ENCODE measurements at places on chromosomes 6 and 20.
A peak's percentile ranks its signal among the peaks of the same experiment; 100 is the strongest.

- DNase-seq: peak; percentile 23
Observed at GRCh38 chr6:37994223-37994622, 174.7 kb downstream of the ZFAND3 start.

GRCh38 chr6:167404385-167405049 lies 79.6 kb downstream of the TTLL2 start:
- DNase-seq: no peak

GRCh38 chr20:2729791-2730190 lies 37.2 kb downstream of the EBF4 start:
- no peak for DNase-seq

DNA sequence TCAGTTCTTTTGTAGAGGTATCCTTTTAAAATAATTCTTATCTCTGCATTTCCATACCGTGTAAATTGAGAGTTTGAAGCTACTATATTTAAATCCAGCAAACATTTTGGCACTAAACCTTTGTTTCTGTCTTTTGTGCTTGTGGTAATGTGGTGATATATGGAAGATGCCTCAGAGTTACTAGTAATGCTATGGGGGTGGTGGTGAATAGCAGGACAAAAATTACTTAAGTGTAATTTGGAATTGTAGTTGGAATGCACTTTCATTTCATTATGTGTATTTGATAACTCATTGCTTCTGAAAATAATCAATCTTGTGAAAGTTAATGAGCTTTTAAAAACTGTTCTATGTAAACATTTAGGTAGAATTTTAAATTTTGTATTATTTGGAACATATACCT lies 404.5 kb downstream of the PHF3 start:
- DNase-seq: no peak

- DNase-seq: no peak
Observed at GRCh38 chr20:60060593-60060992, 102.4 kb downstream of the CDH26 start.

DNA sequence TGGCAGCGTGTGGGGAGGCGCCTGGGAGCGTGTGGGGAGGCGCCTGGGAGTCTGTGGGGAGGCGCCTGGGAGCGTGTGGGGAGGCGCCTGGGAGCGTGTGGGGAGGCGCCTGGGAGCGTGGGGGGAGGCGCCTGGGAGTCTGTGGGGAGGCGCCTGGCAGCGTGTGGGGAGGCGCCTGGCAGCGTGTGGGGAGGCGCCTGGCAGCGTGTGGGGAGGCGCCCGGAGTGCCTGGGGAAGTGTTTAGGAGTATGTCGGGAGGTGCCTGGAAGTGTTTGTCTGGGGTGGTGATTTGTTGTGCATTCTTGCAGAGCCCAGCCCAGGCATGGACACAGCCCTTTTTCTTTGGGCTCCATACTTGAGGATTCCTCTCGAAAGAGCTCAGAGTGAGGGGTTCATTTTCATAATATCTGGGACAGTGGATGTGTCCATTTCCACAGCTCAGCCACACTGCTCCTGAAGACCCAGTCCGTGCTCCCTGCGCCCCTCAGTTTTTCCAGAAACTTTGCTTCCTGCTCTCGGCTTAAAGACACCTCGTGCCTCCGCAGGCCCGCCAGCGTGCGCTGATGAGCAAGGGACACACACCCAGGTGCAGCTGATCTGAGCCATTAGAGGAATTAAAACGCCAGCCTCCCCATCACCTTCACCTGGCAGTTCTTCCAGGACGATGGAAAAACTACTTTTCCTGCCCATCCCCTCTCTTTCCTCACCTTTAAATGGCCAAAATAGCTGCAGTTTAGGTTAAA lies 172.2 kb upstream of the THBS2 start:
- no peak for DNase-seq

DNA sequence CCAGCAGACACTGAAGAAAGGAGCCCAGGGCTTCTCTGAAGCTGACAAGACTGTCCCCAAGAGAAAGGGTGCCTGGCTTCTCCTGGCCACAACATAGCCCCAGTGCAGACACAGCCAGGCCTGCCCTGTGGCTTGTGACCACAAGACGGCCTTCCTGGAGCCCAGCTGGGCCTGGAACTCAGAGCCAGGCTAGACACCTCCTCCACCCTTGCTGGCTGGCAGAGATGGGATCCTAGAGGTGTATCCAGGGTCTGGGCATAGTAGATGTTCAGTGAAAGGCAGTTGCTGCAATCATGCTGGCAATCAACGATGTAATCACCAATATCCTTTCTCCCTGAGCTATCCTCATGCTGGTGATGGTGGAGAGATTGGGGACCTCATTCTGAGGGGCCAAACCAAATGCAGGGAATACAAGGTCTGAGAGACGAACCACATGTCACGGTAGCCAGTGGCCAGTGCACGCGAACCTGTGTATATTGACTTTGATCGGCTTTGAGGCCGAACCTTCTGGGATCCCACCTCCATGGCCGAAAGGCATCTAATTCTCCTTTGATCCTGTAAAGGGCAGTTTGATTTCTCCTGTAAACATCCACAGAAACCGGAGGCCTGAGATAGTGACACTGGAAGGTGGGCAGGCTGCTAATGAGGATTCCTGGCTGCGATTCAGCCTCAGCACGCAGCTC lies 115.2 kb downstream of the PSMB1 start:
- peak; percentile 44 for DNase-seq

GRCh38 chr6:107344981-107345380 lies 114.4 kb downstream of the PDSS2 start:
- DNase-seq: no peak

DNA sequence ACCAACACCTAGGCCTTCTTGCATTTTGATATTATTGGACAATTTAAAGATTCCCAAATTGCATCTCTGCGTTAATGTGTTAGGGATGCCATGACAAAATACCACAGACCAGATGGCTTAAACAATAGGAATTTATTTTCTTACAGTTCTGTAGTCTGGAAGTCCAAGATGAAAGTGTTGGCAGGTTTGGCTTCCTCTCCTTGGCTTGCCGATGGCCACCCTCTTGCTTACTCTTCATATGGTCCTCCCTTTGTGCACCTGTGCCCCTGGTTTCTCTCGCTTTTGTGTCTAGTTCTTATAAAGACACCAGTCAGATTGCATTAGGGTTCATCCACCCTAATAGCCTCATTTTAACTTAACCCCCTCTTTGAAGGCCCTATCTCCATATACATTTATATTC lies 842.4 kb upstream of the FLRT3 start:
- no peak for DNase-seq

GRCh38 chr6:21987501-21987957 lies 309.3 kb downstream of the PRL start:
- no peak for DNase-seq

DNA sequence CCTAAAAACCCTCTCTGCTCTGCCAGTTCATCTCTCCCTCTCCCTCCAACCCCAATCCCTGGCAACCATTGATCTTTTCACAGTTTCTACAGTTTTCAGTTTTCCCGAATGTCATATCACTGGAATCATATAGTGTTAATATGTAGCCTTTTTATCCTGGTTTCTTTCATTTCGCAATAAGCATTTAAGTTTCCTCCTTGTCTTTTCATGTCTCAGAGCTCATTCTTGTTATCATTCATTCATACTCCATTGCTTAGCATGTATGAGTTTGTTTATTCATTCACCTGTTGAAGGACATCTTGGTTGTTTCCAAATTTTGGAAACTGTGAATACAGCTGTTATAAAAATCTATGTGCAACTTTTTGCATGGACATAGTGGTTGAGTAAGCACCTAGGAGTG lies 5.5 kb upstream of the PCMTD2 start:
- DNase-seq: no peak

- no peak for DNase-seq
Observed at GRCh38 chr6:2038092-2038491, 207.3 kb downstream of the GMDS start.

DNA sequence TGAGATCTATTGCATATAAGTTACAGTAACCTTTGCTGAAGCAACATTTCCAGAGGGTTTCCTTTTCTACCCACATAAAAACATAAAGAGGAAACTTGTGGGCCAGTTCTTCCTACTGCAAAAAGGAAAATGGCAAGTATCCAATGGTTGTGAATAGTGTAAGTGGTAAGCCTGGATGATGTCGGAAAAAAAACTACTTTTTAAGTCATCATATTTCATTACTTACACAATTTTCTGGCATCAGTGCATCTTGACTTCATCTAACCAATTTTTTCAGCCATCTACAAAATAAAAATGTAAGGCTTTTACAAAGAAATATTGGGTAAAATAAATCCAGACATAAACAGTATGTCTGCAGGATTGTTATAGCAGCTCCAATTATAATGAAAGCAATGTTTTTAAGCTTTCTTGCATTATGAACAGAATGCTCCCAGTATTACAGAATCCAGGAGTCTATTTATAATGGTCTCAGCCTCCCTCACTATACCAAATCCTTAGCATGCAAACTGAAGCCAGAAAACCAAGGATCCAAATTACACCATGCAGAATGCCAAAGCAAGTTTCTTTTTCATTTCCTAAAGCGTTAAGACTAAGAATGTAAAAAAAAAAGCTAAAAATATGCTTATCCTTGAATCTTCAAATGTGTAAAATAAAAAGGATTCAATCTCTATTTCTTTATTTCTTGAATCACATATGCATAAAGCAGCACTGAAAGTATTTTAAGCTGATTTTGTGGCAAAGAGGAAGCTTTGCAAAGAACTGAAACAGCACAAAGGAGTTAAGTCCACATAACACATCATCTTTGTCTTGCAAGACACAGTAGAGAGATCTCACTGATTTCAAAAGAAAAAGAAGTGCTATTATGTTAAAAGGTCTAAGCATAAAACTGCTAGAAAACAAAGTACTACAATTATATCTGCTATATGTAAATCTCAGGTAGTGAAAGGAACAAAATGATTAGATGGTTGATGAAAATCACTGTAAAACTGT lies 126.8 kb upstream of the HMGCLL1 start:
- no peak for DNase-seq

- DNase-seq: no peak
Observed at GRCh38 chr6:48567016-48567415, 456.0 kb upstream of the PTCHD4 start.

DNA sequence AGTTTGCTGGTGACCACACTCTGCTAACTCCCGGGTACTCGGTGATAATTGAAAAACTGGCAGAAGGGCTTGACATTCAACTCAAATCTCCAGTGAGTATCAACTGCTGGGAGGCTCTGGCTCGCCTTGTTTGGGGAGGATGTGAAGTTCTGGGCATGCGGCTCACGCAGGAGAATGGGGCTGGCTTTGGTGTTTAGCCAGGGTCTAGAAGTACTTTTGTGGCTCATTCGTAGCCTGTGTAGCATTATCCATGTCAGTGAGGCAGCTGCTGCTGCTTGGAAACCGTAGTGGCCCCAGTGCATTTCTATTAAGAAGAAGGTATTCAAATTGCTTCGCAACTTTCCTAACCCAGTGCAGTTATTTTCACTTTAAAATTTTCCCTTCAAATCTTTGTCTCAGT lies 52.2 kb downstream of the KDM1B start:
- DNase-seq: no peak

DNA sequence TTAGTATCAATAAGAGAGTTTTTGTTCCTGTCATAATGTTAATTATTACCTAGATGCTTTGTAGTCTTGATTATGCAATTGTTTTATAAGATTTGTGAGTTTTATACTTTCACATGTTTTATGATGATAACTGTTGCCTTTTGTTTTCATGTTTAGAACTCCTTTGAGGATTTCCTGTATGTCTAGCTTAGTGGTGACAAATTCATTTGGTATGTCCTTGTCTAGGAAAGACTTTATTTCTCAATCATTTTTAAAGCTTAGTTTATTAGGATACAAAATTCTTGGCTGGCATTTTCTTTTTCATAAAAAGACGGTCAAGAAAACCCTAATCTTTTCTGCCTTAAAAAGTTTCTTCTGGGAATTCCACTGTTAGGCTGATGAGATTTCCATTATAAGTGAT lies 849.9 kb upstream of the EYS start:
- DNase-seq: no peak

- no peak for DNase-seq
Observed at GRCh38 chr6:167079853-167080297, 43.0 kb upstream of the CCR6 start.

All from MG63 (cell line).